AG10803 (cell line): ENCODE measurements at places on chromosomes 3 and 15.
A peak's percentile ranks its signal among the peaks of the same experiment; 100 is the strongest.

GRCh38 chr15:57777003-57777402, 70.5 kb downstream of the POLR2M start:
- DNase-seq = no peak

- DNase-seq = peak; percentile 22
Observed at GRCh38 chr3:60086811-60087210, 1037.0 kb upstream of the CFAP20DC start.

DNA sequence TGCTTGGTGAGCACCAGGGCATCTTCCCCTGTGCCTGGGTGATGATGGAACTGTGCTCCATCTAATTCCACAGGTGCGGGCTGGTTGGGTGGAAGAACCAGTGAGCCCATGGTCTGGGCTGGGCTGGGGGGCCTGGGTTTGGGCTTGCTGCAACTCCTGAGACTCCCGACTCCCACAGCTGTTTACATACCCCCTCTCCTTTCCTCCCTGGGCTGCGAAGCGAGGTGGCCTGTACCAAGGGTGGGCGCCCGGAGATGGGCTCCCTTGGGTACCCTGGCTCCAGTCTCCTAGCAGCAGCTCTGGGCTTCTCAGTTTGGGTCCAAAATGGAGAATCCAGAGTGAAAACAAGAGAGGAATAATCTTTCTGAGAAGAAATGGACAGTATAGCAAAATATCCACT, 5.6 kb downstream of the FAM98B start:
- no peak for DNase-seq

- DNase-seq = peak; percentile 10
Observed at GRCh38 chr3:190192739-190193138, 72.0 kb upstream of the P3H2 start.

GRCh38 chr3:130405956-130406355, 60.5 kb downstream of the COL6A5 start:
- no peak for DNase-seq

GRCh38 chr3:126545544-126545943, 13.2 kb downstream of the C3orf22 start:
- DNase-seq = no peak

GRCh38 chr15:31480356-31481025, 153.9 kb downstream of the KLF13 start:
- no peak for DNase-seq

GRCh38 chr3:127015282-127016042, 32.5 kb downstream of the PLXNA1 start:
- DNase-seq = no peak

DNA sequence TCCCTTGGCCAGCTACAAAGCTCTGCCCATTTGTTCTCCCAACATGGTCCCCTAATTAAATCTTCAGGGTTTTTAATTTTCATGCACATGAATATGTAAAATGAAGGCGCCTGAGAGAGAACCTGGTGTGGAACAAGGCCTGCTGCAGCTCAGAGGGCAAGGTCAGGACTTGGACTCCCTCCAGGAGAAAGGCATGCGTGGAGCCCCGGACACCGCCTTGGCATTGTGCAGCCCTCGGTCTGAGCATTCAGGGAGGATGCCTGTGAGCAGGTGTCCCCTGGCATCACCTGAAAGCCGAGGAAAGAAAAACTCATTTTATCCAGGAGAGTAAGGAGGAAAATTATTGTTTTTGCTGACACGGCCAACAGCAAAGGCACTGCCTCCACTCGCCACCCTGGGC, 33.8 kb upstream of the EPHB1 start:
- no peak for DNase-seq

DNA sequence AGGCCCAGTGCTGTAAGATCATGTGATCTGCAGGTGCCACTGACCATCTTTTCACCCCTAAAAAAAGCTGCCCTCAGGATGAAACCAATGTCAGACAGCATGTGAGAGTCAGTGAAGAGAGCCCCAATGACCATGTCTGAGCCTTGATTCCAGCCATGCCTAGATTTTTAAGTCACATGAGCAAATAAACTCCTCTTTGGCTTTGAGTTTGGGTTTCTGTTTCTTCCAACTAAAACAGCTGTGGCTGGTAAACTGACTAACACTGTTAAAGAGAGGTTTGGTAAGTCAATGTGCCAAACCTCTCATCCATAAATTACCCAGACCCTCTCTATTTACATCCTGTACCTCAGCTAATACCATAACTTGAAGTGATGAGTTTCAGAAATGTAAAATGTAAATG, 8.3 kb downstream of the MYO5A start:
- no peak for DNase-seq
